ENCODE measurements at places on chromosomes 3 and 15.

- no peak for DNase-seq
Measured at GRCh38 chr3:65578861-65579260, 459.9 kb downstream of the MAGI1 start.

GRCh38 chr15:31605467-31605931, 278.9 kb downstream of the KLF13 start:
- DNase-seq: no peak

GRCh38 chr3:161413855-161414210, 42.5 kb upstream of the SPTSSB start:
- DNase-seq: no peak

DNA sequence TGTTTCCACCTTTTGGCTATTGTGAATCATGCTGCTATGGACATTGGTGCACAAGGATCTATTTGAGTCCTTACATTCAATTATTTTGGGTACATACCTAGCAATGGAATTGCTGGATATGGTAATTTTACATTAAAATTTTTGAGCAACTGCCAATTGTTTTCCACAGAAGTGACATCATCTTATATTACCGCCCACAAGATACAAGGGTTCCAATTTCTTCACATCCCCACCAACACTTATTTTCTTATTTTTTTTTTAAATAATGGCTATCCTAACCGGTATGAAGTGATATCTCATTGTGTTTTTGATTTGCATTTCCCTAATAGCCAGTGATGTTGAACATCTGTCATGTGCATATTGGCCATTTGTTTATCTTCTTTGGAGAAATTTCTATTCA, 22.5 kb upstream of the NPTN start:
- DNase-seq: no peak

- DNase-seq: no peak
Measured at GRCh38 chr3:140760324-140761075, 82.6 kb downstream of the TRIM42 start.

- DNase-seq: no peak
Measured at GRCh38 chr15:83396101-83396500, 51.0 kb upstream of the SH3GL3 start.

- DNase-seq: no peak
Measured at GRCh38 chr3:21377071-21377769, 373.8 kb downstream of the ZNF385D start.

GRCh38 chr15:69502470-69503045, 49.9 kb downstream of the RPLP1 start:
- no peak for DNase-seq

DNA sequence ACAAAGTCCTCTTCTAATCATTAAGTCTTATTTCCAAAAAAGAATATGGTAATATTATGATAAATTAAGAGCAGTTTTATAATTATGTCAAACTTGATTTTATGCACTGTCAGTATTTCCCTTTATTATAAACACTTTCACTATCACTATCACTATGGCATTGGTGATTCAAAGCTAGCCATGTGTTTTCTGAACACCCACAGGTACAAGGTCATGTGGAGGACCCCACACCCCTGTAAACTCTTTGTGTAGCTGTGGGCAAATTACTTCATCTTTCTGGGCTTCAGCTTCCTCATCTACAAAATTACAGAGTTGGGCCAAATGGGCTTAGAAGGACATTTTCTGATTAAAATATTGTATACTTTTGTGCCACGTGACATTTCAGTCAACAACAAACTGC, 41.7 kb downstream of the FBXL22 start:
- DNase-seq: no peak

DNA sequence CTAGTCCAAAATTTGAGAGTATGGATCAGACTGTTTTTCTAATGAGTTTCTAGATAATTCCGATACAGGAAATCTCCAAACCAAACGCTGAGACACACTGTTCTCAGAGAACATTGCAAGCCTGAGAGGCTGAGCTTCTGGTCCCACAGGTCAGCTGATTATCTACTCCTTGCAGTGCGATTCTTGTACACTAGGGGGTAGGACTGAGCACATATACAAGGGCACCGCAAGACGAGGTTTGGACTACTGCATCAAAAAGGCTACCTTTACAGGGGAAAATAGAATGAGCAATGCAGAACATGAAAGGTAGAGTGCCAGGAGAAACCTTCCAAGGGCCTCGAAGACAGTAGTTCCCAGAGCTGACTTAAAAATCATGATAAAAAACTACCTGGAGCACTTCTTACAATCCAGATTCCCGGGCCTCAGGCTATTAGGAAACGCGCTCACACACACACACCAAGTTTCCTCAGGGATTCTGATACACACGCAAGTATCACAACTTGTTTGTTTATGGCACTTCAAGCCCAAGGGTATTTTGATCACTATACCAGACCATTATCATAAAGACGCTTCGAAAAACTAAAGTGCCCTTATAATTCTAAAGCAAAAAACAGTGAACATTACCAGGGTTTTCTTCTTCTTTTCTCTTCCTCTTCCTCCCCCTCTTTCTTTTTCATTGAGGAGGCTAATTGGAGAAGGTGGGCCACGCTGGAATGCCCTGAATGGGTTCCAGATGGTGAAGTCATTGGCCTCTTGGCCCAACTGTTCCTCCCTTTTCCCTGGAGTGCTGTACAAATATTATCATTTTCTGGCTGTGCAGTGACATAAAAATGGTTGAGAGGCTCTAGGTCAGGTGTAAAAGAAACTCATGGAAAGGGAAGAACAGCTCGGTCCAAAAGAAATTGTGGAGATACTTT, 61.8 kb downstream of the SLC12A8 start:
- peak; percentile 52 for DNase-seq

- peak; percentile 5 for DNase-seq
Measured at GRCh38 chr15:101016581-101016980, 97.4 kb downstream of the LRRK1 start.

GRCh38 chr3:24502690-24503089, 8.0 kb upstream of the THRB start:
- no peak for DNase-seq

DNA sequence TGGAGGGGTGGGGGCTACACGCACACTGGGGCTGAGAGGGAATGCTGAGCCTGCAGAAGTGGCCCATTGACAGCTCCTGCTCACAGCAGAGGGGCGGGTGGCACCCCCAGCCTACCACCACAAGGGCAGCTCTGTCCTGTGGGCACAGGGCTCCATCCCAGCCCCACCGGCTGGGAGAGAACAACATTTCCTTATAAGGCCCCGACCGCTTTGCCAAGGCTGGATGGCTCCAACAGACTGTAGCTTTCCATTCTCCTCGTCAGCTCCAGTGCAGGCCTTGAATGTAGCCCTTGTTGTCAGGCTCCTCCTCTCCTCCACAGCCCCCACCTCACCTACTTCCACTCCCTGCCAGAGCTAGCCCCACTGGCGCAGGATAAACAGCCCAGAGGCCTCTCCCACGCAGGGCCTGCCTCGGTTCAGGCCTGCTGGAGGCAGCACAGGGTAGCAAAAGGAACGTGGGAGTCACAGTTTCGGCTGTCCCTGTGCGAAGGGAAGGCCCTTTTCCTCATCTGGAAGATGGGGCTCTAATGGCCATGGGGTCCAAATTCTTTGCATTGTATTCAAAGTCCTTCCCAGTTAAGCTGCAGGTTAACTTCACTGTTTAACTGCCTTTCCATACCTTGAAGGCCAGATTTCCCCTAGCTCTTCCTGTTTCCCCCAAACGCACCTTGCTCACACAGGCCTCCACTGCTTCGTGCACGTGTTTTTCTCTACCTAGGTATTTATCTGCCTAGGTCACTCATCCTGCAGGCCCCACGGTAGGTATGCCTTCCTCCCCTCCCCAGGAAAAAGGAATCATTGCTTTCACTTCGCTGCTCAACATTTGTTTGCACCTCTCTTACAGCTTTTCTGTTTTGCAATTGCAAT, 101.6 kb upstream of the LPP start:
- no peak for DNase-seq

All from activated T-helper 2 cell treated with anti-CD3 and anti-CD28 coated beads, Interferon-gamma antibody, Interleukin-2, Interleukin-4, amounts not matched to agents 10 μg/mL and 5 μg/mL and 100 μg/mL, durations not matched to agents 14 hours and 24 hours and 36 hours (primary cell).